SJCRH30 (cell line): ENCODE measurements at places on chromosomes 4 and X.

GRCh38 chr4:15162465-15163283, 160.4 kb downstream of the CPEB2 start:
- DNase-seq, result no peak

DNA sequence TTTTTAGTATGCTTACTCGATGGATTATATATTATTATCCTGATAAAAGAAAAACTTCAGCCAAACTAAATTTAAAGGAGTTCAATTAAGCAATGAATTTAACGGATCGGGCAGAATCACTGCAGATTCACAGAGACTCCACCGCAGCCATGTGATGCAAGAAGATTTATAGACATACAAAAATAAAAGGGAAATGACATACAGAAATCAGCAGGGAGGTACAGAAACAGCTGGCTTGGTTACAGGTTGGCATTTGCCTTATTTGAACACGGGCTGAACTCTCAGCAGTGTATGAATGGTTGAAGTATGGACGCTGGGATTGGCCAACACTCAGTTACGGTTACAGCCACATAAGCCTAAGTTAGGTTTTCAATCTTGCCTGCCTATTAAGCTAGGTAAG, 35.4 kb upstream of the DHRSX start:
- no peak for DNase-seq

DNA sequence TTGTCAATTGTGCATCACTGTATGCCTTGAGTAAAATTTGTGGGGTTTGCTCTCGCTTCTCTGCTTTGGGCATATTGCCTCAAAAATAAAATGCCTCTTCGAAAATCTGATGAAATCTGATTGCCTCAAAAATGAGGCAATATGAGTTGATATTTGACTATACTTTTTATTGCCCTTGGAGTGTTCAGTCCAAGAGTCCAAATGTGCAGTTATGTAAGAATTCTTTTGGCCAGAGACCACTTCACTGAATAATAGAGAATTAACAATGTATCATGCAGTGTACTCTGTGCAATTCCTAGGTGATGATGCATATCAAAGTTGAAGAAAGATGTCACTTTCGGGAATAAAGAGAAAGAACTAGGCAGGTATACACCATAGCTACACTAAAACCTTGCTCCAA, 8.6 kb downstream of the MAOA start:
- no peak for DNase-seq

DNA sequence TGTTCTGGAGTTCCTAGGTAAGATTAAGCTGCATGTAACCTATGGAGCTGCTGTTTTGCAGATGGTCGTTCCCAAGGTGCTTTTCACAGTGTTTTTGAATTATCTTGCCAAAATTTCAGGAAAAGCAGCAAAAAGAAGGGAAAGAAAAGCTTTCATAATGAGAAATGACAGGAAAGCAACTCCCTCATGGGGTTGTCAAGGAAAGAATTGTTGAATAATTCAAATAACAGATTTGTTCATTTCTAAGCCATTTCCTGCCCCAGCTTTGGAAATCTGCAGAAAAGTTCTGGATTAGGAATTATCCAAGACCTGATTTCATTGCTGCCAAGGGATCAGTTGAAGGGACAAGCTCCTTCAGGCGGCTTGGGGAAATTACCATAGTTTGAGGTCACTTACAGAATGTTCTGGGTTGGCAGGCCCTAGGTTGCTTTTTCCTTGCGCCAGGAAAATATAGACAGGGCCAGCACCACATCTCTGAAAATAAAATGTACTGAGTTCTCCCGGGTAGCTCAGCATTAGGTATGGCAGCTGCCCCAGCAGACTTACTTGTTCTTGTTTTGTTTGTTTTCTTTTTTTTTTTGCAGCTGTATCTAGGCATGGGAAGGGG, 354.7 kb downstream of the STIM2 start:
- no peak for DNase-seq

GRCh38 chr4:104494822-104495559, at the start of gene CXXC4:
Gene CXXC4, minus strand, starts transcription at chr4:104494894. Its CDS starts 3,092 bp downstream, at chr4:104491802.
- DNase-seq, result peak; percentile 79

DNA sequence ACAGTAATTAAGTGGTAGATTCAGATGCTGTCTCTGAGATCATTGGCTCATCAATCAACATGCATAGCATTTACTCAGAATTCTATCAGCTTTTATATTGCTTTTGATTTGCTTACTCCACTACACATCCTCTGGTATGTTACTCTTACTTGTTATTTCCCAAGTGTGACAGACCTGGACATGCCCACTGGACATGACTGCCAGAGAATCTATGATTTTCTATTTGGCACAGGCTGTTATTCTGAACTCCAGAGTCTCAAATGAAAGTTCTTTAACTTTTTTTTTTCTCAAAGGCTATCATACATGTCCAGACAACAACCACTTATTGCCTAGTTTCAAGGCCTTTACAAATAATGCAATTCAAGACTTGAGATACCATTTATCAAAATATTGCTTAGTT, 116.1 kb upstream of the ARHGAP24 start:
- DNase-seq, result no peak
